ENCODE measurements at places on chromosomes 12 and 14.

- DNase-seq: no peak
Measured at GRCh38 chr14:27435923-27436670, 838.3 kb upstream of the NOVA1 start.

GRCh38 chr12:29907461-29907860 lies 123.7 kb upstream of the TMTC1 start:
- no peak for DNase-seq

- DNase-seq: no peak
Measured at GRCh38 chr12:111150360-111150759, 218.5 kb downstream of the PHETA1 start.

DNA sequence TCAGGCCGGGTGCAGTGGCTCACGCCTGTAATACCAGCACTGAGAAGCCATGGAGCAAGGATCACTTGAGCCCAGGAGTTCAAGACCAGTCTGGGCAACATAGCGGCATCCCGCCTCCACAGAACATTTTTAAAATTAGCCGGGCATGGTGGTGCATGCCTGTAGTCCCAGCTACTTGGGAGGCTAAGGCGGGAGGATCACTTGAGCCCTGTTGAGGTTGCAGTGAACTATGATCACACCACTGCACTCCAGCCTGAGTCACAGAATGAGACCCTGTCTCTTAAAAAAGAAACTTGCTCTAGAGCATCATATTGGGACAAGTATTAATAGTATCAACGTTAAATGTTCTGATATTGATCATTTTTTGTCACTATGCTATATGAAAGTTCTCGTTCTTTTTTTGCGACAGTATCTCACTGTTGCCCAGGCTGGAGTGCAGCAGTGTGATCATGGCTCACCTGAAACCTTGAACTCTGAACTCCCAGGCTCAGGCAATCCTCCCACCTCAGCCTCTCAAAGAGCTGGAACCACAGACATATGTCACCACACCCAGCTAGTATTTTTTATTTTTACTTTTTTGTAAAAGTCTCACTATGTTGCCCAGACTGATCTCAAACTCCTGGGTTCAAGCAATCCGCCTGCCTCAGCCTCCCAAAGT lies 47.7 kb downstream of the CCDC85C start:
- DNase-seq: no peak

- no peak for DNase-seq
Measured at GRCh38 chr12:26090836-26091510, 33.9 kb downstream of the BHLHE41 start.

GRCh38 chr14:90720336-90720735 lies 95.9 kb downstream of the TTC7B start:
- DNase-seq: no peak
